Body of pancreas (tissue), 4 donors: ENCODE measurements at places on chromosomes 2 and 18.

- H3K27ac ChIP-seq, result no peak overlapping the region
- peaks cover 12% of the 10 kb centered on the region for H3K4me1 ChIP-seq
- no peak for DNase-seq
- H3K36me3 ChIP-seq, result no peaks in the 10 kb centered on the region
- no peak overlapping the region for H3K4me3 ChIP-seq
Observed at GRCh38 chr2:127024769-127025358, 82.1 kb downstream of the BIN1 start.

DNA sequence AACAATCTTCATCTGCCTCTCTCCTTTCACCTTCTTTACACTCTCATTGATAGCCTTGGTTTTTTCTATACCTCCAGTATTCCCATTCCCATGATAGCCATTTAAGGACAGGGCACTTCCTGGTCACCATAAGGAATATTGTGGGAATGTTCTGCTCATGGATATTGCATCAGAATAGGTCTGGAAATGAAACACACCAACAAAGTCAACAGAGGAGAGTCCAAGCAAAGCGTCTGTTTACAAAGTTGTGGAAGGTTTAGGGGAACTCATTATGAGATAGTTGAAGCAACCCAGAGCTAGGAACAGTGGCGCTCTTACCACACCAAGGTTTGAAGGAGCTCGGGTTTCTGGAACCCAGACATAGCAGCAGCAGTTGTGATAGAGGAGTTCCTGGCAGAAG is 150.3 kb upstream of the TNP1 start:
- no peaks in the 10 kb centered on the region for H3K27me3 ChIP-seq
- no peak for DNase-seq
- H3K4me3 ChIP-seq, result no peak overlapping the region
- no peak overlapping the region for H3K27ac ChIP-seq
- no peaks in the 10 kb centered on the region for H3K36me3 ChIP-seq

DNA sequence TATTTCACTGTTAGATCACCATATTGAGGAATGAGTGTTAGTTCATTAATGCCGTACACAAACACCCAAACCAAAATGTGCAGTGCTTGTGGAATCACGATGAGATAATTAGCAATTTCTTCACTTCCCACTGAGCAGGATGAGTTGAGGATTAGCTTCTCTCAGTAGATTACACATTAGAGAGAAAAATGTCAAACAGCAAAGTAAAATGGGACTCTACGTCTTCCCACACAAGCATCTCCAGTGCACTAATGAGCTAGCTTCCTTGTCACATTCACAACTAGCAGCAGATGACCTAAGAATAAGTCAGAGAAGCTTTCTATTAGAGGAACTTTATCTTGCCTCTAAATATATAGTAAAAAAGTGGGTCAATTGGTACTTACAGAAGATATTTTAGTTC is 926.9 kb downstream of the TSN start:
- H3K4me3 ChIP-seq, result no peak overlapping the region
- no peaks in the 10 kb centered on the region for H3K36me3 ChIP-seq
- DNase-seq, result no peak

DNA sequence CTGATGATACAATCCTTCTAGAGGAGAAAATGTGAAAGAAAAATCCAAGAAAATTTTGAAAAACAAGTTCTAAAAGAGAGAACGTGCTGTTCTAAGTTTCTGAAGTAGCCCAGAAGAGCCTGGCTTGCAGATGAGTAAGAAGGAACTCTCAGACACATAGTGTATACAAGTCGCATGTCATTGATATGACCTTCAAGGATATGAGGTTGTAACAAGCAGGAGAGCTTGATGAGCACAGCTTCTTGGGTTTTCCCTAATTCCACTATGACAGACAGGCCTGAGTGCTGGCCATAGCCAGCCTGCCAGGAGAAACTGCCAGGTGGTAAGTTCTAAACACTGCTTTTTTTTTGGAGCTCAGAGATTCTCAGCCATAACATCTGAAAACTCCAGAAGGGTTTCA is 235.7 kb upstream of the SIX2 start:
- peaks cover 13% of the 10 kb centered on the region for H3K4me1 ChIP-seq
- no peaks in the 10 kb centered on the region for H3K27me3 ChIP-seq
- no peak overlapping the region for H3K27ac ChIP-seq
- H3K4me3 ChIP-seq, result no peak overlapping the region
- DNase-seq, result no peak
